Esophagus muscularis mucosa (tissue), 4 donors: ENCODE measurements at places on chromosomes 3 and 15. TPM values are rescaled to one million over a fixed set of nuclear protein-coding genes. Genes with fewer than 3 reads are reported as not detected.

DNA sequence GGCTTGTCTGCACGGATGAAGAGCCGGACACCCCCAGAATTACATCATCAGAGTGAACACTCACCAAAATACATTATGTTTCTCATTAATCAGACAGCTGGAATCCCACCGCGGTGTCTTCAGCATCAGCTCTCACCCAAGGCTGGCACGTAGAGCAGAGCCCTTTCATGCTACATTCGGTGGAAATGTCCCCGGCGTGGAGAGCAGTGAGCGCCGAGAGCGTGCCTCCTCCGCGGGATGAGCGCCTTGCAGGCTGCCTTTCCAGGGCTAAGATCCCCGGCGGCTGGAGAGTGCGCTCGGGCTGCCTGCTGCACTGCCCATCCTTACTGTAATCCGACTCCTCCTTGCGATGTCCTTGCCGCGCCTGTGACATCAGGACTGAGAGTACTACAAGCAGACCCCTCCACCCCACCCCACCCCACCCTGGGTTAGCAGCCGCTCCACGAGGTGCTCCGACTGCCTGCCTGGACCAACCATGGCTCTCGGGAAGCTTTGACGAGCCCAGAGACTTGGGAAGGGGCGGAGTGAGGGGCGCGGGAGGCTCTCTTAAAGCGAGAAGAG is at the start of gene ZNF385D:
Gene ZNF385D, minus strand, starts transcription at position 380 of the 561 bp plus-strand sequence. Its CDS starts 294 bp downstream, at position 86.
- DNase-seq: peak; percentile 93

Gene AP3B2
- total RNA-seq: 2.1 TPM

Gene GREM1
- total RNA-seq: 46.1 TPM

- no peak for DNase-seq
These were observed 65.6 kb upstream of the MYZAP start for GRCh38 chr15:57526076-57526475.

DNA sequence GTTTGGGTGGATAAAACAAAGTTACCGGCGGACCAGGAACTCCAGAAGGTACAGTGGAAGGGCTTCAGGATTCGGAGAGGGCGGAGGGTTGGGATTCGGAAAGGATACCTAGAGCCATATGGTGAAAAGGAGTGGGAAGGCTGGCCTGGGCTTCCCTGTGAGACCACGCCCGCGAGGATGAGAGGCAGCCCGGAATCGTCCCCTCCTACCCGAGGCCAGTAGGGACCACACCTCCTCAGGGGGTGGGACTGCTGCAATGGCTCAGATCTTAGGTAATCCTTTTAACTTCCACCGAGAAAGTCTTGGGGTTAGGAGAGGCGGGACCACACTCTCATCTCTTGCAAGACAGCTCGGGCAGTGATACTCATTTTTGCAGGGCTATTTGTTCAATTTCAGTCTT is 511.3 kb downstream of the OCA2 start:
- DNase-seq: peak; percentile 72
